Activated CD4-positive, alpha-beta T cell treated with anti-CD3 and anti-CD28 coated beads for 1 hour (primary cell): ENCODE measurements at places on chromosomes 7 and 10.

GRCh38 chr7:132537456-132538145 is 38.7 kb downstream of the PLXNA4 start:
- DNase-seq: no peak

GRCh38 chr7:44724276-44724675 is 24.4 kb upstream of the ZMIZ2 start:
- no peak for DNase-seq

DNA sequence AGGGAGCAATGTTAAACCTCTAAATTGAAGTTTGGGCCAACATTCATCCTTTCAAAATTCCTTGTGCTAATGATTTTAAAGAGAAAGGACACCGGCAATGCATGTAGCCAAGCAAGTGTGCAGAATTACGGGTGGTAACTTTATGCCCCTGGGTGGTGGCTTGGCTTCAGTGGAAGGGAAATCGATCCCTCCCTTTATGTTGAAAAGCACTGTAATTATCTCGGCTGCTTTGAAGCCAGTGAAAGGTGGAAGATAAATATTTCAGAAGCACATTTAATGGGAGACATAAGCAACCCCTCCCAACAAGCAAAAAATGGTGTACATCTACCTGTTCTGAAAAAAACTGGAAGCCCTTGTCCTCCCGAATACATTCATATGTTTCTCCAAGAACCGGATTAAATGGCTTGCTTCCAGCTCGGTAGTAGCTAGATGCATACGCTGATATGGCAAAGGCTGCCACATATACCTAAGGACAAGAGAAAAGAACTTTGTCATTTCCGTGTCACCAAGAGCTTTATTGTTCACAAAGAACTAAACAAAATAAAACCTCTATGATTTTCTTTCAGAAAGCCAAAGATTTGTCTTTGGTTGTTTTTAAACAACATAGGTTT is 73.3 kb upstream of the GSDME start:
- DNase-seq: no peak

- no peak for DNase-seq
Observed at GRCh38 chr10:45261243-45261775, 54.1 kb downstream of the OR13A1 start.

DNA sequence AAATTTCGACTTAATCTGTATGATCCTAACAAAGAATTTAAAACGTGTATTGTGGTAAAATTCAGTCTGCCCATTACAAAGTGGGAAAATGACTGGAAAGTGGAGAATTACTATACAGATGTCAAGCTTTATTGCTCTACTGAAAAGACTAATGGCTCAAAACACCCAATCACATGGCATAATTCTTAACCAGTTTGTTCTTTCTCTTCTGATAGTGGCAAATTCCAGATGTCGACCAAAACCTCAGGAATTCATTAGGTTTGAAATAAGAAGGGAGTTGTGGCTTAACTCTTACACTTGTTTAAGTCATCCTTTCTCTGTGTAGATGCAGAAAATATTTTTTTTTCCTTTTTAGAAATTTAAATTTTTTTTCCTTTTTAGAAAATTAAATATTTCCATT is 1254.9 kb upstream of the LRRN3 start:
- no peak for DNase-seq

DNA sequence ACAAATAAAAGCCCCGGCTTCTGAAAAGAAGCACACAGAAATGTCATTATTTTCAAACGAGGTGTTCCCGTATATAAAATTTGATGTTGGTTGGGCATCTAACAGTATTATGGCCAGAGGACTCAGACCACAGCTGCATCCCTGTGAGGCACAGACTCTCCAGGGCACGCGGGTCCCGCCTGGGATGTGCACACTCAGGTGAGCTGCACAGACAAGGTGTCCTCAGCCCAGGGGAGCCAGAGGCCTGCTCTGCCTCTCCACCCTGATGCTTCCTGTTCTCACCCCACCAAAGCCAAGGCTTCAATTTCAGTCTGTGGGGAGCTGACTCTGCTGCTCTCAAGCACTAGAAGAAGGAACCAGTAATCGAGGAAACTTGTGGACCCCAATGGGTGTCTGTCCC is 1.7 kb upstream of the CYP2E1 start:
- no peak for DNase-seq

GRCh38 chr7:301291-302053 is 11.5 kb downstream of the FOXL3 start:
- no peak for DNase-seq

DNA sequence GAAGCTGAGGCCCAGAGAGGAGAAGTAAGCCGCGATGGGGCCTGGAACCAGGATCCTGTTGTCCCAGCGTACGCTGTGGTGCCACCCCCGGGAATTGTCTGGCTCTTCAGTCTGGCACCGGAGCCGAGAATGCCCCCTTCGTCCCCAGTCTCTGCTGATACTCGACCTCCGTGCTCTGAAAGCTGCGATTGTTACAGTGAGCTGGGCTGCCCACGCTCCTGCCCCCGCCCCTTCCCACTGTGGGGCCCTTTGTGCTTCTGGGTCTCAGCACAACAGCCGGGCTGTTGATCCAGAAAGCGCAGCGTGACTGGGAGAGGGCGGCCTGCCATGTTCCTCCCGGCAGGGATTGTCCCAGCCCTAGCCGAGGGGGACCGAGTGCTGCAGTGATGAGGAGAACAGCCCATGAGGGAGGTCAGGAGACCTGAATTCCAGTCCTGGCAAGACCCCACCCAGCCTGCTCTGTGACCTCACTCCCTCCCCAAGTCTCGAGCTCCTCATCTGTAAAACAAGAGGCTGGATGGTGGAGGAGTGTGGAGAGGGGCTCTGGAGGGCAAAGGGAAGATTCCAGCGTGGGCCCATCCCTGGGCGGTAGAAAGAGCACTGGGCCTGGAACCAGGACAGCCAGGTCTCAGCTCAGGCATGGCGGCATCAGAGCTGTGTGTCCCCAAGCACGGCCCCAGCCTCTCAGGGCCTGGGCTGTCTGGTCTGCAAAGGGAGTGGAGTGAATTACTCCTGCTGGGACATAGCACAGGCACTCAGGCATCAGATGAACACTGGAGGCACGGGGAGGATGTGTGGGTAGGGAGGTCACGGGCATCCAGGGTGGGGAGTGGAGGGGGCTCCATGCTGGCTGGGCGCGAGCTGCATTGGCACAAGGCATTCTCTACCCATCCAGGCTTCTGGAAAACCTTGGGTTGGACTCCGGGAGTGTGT is 43.6 kb downstream of the TSPAN15 start:
- no peak for DNase-seq

- DNase-seq: no peak
Observed at GRCh38 chr7:149450821-149451220, 10.0 kb downstream of the ZNF777 start.

- DNase-seq: no peak
Observed at GRCh38 chr7:135326636-135327280, 93.1 kb downstream of the STRA8 start.

DNA sequence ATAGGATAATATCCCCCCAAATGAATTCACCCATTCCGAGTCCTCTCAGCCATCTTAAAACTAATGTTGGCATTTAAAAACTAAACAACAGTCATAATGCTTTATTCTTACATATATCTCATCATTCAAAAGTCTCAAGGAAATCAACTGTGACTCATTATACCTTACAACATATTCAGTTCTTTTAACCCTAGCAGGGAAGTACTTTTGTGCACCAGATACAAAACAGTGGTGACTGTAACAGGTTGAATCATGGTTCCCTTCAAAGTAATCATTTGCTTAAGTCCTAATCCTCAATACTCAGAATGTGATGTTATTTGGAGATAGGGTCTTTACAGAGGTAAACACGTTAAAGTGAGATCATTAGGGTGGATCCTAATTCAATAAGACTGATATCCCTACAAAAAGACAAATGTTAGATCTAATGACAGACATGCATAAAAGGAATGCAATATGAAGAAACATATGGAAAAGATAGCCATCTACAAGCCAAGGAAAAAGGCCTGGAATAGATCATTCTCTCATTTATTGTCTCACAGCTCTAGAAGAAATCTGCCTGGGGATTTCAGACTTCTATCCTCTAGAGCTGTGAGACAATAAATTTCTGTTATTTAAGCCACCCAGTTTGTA is 42.3 kb downstream of the RELN start:
- no peak for DNase-seq

GRCh38 chr10:24034571-24034970 is 174.4 kb upstream of the KIAA1217 start:
- DNase-seq: no peak

- peak; percentile 82 for DNase-seq
Observed at GRCh38 chr7:1169409-1170368, 9.7 kb upstream of the ZFAND2A start.

DNA sequence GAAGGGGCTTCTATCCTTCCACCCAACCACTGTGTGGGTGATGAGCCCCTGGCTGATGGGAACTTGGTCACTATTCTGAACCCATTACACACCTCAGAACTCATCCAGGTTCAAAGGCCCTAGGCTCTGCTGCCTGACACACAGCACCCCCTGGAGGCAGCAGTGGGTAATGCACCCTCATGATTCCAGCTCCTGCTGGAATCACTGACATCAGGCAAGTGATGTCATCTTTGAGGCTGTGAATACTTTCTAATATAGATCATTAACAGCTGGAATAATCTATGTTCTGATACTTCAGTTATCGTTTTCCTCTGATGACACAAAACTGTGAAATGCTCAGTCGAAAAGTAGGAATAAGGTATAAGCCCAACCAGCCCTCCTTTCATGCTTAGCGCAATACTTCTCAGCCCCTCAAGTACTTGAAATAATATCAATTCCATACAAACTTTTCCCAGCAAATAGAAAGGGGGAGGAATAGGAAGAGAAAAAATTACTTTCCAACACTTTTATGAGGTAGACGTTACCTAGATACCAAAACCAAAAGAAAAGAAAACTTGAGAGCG is 7.5 kb upstream of the RBP3 start:
- peak; percentile 56 for DNase-seq

DNA sequence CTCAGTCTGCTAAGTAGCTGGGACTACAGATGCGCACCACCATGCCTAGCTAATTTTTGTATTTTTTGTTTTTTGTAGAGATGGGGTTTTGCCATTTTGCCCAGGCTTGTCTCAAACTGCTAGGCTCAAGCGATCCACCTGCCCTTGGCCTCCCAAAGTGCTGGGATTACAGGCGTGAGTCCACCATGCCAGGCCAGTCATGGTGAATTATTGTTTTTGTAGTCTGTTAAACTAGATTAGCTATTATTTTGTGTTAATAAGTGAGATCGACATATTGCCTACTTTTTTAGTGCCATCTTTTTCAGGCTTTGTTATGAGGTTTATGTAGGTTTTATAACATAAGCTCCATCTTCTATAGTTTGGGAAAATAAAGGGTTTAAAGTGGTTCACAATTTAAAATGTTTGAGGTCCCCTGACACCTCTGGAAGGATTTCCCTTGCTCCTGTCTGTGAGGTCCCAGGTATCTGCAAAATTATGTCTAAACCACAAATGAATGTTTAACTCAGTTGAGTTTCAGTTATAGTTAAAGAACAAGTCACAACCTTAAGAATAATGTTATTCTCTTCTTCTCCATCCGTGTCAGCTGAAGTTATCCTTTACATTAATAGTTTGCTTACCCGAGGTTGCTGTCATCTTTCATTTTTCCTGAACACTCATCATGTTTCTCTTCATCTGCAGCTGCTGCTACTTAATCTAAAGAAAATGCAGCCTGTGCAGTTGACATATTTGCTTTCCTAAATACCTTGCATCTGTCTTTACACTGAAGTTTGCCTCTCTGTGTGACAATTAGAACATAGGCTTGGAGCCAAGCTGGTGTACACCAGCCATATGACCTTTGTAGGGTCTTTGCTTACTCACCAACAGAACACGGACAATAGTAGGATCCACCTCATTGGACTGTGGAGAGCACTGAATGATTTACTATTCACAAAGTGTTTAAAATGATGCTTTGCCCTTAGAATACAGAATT is 8.9 kb upstream of the VSTM4 start:
- no peak for DNase-seq

GRCh38 chr10:50809596-50809995 is 69.9 kb downstream of the ASAH2B start:
- DNase-seq: no peak

GRCh38 chr7:158728911-158729645 is 24.5 kb upstream of the NCAPG2 start:
- no peak for DNase-seq

- no peak for DNase-seq
Observed at GRCh38 chr7:77657427-77658224, 38.6 kb upstream of the RSBN1L start.

GRCh38 chr10:4546500-4546899 is 279.5 kb upstream of the AKR1E2 start:
- DNase-seq: no peak

DNA sequence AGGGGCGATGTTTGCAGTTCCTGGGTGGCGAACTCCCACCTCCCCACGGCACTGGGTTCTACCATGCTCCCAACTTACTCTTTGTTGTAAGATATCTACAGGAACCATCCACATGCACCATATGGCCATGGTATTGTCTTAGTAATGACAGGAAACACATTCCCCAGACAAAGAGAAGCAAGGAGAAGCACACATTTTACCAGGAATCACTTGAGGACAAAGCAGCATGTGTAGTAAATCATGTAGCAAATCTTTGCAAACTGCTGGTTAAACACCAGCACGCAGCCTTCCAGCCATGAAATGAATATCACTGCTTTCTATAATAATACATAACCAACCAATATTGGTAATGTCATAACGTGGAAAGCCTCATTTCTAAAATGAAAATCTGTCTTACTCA is 101.2 kb downstream of the NRP1 start:
- no peak for DNase-seq

GRCh38 chr7:37376386-37376785 is 72.3 kb downstream of the ELMO1 start:
- DNase-seq: no peak

- DNase-seq: no peak
Observed at GRCh38 chr7:30906014-30906413, 5.6 kb upstream of the AQP1 start.

DNA sequence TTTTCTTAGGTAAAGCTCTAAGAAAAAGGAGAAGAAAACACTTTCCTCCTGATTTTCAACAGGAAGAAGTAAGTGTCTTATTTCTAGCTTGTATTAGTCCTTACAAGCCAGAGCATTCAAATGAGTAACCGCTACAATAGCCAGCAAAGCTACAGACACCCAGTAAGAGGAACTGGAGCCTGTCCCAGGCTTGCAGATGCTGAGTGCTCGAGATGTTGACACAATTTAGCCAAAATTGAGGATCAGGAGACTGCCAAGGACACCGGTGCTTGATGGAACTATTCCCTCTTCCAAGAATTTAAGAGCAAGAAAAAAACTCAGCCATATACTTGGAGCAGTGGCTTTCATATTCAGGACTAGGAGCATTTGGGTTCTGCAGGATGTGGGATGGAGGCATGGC is 149.3 kb upstream of the DPP6 start:
- DNase-seq: no peak

- no peak for DNase-seq
Observed at GRCh38 chr10:93947524-93947923, 46.2 kb upstream of the PLCE1 start.
